ENCODE measurements at places on chromosomes 13 and 19.

DNA sequence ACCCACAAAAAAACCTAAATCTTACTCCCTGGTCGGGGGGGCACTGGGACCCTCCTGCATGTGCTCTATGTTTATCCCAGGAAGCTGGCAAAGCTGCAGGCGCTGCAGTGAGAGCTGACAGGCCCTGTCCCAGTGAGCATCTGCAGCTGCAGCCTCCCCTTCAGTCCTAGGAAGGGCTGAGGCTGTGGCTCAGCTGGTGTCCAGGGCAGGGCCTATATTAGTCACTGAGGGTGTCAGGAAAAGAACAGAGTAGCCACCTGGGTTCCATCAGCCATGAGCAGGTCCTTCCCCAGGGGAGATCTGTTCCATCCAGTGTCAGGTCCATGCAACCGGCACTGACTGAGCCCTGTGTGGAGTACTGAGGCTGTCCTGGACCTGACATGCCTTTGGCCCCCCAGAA, 120.5 kb downstream of the TNFRSF19 start:
- DNase-seq, result no peak

- DNase-seq, result no peak
Observed at GRCh38 chr19:55066107-55066709, 3.3 kb upstream of the RDH13 start.

- no peak for DNase-seq
Observed at GRCh38 chr13:82698383-82698782, 1183.9 kb downstream of the SLITRK1 start.

GRCh38 chr13:98068521-98068920, 74.4 kb upstream of the FARP1 start:
- DNase-seq, result no peak

DNA sequence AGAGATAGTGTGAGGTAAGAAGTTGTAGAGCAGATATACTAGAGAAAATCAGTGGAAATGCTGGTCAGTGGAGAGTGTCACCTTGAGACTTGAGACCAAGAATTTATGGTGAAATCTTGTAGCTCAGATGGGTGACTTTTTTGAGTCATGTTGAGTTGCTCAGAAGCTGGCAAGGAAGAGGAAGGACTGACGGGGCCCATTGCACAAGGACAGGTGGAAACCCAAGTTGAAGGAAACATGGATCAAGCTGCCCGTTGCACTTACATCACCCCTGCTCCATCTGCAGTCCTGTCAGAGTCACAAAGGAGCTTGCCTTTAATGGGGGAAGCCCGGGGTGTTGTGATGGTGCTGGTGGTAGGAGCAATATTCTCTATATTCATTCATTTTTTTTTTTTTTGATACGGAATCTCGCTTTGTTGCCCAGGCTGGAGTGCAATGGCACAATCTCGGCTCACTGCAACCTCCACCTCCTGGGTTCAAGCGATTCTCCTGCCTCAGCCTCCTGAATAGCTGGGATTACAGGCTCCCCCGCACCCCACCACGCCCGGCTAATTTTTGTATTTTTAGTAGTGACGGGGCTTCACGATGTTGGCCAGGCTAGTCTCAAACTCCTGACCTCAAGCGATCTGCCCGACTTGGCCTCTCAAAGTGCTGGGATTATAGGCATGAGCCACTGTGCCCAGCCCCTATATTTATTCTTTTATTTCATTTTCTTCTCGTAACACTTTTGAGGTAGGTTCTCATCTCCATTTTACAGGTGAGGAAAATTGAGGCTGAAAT, 27.4 kb downstream of the UBAC2 start:
- no peak for DNase-seq

DNA sequence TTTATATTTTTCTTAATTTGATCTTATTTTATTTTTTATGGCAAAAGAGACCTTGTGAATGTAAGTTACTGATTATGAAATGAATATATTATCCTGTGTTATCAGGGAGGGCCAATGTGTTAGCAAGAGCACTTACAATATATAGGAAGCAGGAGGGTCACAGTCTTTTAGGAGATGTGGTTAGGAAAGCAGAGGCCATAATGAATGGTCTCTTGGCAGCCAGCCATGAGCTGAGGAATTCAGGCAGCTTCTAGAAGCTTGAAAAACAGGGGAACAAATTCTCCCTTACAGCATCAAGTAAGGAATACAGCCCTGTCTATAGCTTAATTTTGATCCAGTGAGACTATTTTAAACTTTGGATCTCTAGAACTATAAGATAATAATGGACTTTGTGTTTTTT, 2374.6 kb downstream of the PCDH9 start:
- no peak for DNase-seq

- DNase-seq, result no peak
Observed at GRCh38 chr19:27894906-27895754, 1317.8 kb downstream of the UQCRFS1 start.

DNA sequence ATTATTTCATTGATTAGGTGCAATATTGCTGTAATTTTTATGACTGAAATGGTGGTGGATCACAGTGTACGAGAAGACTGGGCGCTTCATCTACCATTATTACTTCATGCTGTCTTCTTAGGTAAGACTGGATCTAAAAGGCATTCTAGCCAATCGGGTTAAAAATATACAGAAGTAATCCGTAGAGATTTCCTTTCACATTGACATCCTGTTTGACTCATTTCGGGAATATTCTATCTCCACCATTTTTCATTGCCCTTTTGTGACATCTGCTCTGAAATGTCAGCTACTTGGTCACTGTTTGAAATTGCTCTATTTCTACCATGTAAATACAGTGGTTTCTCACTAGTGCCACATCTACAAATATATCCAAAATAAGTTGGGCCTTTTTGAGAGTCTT, 90.2 kb downstream of the ZAR1L start:
- no peak for DNase-seq

GRCh38 chr13:51862957-51863356, 1.2 kb downstream of the CCDC70 start:
- DNase-seq, result no peak

DNA sequence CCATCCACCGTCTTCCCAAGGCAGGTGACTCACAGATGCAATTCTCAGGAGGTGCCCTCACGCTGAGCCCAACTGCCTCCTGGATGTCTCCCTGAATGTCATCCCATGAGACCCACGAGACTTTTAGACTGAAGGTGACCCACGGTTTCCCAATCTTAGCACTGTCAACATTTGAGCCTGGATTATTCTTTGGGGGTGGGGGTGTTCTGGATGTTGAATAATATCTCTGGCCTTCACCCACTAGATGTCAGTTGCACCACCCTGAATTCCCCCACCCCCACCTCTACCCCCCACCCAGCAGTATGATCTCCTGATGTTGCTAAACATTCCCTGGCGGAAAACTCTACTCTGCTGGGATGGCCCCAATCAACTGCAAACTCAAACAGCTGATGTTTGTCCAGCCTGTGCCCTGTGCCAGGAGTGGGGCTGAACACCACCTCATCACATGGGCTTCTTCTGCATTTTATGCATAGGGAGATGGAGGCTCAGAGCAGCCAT, 2.2 kb upstream of the CYP4F22 start:
- DNase-seq, result no peak

- no peak for DNase-seq
Observed at GRCh38 chr19:7795555-7796161, 32.6 kb downstream of the CLEC4M start.

GRCh38 chr19:2777952-2778683, 5.0 kb downstream of the SGTA start:
- DNase-seq, result no peak

- DNase-seq, result no peak
Observed at GRCh38 chr19:1087813-1088415, 7.3 kb downstream of the POLR2E start.

GRCh38 chr19:12866416-12867119, 14.7 kb downstream of the DNASE2 start:
- no peak for DNase-seq

DNA sequence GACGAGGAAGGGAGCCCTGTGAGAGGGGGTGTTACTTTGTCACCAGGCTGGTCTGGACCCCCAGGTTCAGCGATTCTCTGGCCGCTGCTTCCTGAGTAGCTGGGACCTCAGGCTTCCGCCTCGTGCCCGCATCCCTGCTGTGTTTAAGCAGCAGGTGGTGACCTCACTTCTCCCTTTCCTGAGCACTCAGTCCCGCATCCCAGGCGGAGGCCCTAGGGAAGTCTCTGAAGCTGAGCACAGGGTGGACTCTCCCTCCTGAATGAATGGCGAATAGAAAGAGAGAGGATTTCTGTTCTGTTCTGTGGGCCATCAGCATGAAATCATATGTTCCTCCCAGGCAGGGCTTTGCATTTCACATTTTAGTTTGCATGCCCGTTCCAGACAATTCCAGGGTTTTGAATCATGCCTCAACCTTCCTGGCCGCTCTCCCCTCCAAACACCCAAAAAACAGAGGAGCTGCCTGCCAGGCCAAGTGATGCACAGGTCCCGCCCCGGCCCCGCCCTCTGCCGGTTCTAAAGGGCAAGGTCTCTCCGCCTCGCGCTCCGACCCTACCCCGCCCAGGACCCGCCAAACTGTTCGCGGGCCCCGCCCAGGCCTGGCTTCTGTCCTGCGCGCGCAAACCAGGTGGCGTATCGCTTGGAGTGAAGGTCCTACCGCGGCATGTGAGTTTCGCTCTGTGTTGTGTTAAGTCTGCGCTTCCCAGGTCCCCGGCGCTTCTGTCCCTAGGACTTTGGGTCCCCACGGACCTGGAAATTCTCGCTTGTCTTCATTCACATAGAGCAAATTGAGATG, 35.1 kb upstream of the ZNF808 start:
- DNase-seq, result no peak

GRCh38 chr13:36819739-36820090, 693 bp downstream of the RFXAP start:
- no peak for DNase-seq

GRCh38 chr13:111491659-111492058, 171.2 kb downstream of the TEX29 start:
- DNase-seq, result no peak

DNA sequence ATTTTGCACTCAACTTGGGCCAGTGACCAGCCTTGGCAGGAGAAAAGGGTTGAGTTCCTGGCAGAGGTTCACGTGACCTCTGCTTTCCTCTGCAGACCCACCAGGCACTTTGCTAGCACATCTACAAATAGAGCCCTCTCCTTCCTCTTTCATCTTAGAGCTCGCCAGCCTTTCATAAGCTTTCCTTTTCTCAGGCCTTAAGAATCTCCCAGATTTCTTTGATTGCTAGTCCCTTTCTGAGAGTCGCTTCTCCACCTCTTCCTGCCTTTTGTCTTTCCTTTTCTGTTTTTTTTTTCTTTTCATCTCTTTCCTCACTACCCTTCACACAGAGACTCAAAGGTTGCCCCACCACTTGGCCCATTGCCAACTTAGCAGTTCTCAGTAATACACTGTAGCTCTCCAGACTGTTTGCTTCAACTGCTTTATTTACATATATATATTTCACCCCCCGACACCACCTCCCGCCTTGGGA, 375.7 kb upstream of the SPRY2 start:
- no peak for DNase-seq

DNA sequence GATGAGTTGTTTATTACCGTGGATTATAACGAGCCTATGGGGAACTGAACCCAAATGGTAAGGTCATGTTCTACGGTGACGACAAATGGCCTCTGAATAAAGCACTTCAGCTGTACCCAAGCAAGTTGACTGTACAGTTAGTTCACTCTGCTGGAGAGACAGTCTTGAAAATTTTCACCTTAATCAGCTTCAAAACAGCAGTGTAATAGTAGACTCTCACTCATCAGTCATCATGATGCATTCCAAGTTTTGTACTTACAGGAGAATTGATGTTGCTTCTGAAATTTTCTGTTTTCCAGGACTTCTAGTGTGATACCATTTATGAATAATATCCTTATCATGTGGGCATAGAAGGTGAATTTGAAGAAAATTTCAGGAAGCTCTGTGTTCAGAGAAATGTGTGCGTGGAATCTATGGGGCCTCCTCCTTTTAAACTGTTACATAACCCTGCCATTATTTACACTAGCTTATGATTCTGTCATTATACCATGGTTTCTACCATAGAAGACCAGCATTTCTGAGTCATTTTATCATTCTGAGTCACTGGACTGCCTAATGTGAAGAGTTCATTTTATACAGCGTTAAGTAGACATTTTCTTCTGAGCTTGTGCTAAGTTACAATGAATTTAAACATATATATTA, 96.9 kb downstream of the WDFY2 start:
- DNase-seq, result no peak

DNA sequence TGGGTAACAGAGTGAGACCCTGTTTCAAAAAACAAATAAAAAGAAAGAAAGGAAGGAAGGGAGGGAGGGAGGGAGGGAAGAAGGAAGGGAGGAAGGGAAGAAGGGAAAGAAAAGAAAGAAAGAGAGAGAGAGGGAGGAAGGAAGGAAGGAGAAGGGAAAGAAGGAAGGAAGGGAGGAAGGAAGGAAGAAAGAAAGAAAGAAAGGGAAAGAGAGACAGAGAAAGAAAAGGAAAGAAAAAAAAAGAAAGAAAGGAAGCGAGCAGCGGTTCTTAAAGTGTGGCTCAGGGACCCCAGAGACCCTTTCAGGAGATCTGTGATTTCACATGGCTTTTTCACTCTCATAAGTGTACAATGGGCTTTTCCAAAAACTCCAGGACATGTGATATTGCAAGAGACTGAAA, 9.9 kb upstream of the CADM4 start:
- no peak for DNase-seq

- DNase-seq, result no peak
Observed at GRCh38 chr13:112792511-112792910, 102.7 kb downstream of the ATP11A start.

- no peak for DNase-seq
Observed at GRCh38 chr19:35042954-35043604, 1.6 kb downstream of the HPN start.

All from dorsolateral prefrontal cortex (tissue), 122 donors.